ENCODE measurements at places on chromosomes 2 and 18.

DNA sequence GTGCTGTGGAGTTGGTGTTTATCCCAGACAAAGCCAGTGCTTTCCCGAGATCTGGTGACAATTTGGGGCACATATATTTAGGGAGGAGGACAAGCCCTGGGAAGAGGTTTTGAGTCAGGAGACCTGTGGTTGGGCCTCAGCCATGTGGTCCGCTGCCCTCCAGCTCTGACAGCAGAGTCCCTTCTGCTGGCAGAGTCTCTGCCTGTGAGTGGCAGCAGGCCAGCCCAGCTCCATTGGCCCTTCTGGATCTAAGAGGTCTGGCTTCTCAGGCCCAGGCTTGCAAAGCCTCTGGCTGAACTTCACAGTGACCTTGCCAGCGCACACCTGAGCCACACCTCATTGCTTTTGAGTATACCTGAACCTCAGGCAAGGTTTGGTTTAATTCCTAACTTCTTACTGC, 115.3 kb downstream of the BCL2L11 start:
- DNase-seq: no peak

- DNase-seq: no peak
These were observed 44.6 kb downstream of the IRS1 start for GRCh38 chr2:226754821-226755604.

GRCh38 chr2:145910416-145910815, 1390.5 kb upstream of the ZEB2 start:
- no peak for DNase-seq

- peak; percentile 44 for DNase-seq
These were observed 95.4 kb upstream of the FZD7 start for GRCh38 chr2:201938156-201938775.

- DNase-seq: no peak
These were observed 178.9 kb downstream of the AGAP1 start for GRCh38 chr2:235672720-235673119.

DNA sequence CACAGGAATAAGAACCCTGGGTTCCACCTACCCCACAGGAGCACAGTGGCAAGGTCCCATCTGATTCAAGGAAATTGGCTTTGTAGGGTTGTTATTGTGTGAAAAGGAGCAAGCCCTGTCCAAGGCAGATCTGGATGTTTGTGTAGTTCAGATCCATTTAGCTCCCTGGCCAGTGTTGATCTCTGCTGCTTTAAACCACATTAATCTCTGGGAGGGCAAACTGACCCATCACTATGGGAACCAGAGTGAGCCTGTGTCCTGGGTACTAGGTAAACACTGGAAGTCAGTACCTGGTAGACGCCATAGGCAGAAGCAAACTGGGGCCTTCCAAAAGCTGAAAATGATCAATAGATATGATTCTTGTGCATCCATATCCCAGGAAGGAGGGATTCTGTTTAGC, 271.5 kb upstream of the EPAS1 start:
- DNase-seq: no peak
